Tibial artery (tissue), 4 donors: ENCODE measurements at places on chromosomes 12 and 14.

DNA sequence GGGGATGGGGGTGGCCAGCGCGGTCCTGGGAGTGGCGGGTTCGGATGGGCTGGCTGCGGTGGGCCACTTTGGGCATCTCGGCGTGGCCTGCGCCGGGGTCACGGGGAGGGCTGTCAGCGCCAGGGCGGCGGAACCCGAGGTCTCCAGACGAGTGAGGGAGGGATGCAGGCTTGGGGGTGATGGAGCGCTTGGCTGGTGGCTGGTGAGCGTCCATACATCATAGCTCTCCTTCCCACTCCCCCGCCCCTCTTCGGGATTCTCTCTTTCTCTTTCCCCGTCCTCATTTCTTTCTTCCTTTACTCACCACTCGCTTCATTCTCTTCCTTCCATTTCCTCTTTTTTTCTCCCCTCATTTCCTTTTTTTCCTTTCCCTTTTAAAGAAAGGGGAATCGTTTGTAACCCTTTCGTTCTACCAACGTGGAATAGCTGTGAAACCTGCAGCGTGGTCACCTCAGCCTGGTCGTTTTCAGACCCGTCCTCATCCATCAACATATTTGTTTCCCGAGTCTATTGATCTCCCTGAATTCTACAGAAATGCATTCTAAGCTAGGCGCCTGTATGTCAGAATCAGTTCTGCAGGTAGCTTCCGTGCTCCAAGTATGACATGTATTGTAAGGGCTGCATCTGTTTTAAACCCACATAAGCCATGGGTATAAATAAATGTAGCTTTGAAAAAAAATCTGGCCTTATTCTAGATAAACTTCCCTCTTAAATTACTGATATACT is 260.3 kb upstream of the E2F7 start:
- DNase-seq: no peak

DNA sequence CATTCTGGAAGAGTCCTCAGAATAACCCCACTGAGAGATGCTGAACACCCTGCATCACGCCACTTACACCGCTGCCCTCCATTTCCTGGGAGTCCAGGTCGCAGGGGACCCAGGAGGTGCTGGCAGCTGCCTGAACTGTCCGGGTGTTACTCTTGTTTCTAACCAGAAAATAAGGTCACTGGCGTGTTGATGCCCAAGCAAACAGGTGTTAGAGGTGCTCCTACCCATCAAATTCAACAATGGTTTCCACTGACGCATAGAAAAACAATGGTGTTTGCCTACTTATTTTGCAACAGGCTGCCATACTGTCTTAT is 23.8 kb downstream of the PITPNM2 start:
- no peak for DNase-seq

- DNase-seq: no peak
These were observed 305.0 kb downstream of the NELL2 start for GRCh38 chr12:44571006-44571550.

DNA sequence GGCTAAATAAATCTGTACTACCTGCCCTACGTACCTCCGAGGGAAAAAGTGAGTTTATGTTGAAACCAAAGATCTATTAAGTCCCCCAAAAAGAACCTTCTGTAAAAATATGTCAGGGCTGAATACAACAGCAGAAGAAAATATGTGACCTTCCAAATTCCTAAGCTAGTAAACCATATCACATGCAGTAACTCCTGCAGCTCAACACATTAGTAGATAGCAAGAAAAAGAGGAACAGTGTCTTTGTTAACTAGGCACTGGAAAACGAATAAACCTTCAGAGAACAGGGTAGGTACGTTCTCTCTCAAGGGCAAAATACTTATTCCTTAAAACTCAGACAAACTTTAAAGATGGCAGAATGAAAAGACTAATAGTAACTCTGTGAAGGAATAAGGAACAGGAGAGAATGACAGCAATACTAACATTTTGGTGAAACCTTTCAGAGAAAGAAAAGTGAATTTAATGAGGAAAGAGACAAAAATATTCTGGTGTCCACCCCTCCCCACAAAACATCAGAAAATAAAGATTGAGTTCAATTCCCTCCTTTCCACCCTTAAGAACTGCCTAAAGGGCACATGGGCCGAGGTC is 18.0 kb downstream of the CBX5 start:
- no peak for DNase-seq

GRCh38 chr12:53056296-53056695 is 6.4 kb downstream of the TNS2 start:
- peak; percentile 22 for DNase-seq

DNA sequence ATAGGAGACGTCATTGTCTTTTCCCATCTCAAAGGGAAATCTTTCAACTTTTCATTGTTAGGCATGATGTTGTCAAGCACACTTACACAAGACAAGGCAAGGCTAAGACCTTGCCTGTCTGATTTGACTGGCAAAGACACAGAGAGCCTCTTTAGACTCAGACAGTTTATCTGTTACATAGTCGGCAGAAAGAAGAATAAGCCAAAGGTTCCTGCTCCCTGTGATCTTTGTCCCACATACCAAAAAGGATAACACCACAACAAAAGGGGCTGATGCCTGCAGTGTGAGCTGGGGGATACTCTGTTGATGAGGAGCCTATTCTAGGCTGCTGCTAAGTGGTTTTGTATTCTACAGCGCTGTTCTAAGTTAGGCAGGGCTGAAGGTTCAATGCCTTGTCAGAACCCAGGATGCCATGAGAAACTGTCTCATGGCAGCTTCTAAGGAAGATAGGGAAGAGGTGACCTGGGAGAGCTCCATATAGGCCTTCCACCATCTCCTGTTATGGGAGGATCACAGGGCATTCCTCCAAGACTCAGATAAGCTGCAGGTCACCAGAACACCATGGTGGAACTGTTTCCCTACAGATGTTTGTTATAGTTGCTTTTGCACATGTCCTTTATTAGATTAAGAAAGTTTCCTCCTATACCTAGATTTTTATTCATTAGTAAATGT is 12.7 kb downstream of the ERC1 start:
- DNase-seq: no peak

GRCh38 chr12:24822121-24822899 is 126.6 kb downstream of the BCAT1 start:
- no peak for DNase-seq

DNA sequence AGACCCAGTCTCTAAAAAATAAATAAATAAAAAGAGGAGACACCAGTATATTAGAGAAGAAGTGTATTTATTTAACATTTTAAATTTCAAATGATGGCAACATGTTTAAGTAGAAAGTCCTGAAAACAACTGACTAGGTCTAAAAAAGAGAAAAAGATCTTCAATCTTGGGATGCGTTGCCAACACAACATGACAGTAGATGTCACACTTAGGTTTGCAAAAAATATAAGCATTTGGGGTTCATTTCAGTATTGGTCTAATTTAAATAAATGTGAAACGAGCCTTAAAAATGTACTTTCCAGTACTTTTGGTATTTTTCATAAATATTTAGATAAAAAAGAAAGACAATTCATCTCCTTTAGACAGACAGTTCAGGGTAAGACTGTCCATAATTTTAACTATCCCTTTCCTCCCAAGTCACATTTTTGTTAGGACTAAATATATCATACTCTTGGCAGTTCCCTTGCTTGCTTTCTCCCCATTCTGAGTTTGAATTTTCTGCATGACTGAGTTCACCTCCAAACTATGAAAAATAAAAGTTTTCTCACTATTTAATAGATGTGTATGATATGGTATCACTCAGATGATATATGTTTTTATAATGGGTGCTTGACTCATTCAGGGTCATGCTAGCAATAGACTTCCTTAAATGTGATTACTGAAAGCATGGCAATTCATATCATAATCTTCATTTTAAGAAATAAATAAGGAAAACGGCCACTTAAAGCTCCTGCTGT is 4.3 kb downstream of the C14orf93 start:
- no peak for DNase-seq

- DNase-seq: no peak
These were observed 99.9 kb downstream of the BCAT1 start for GRCh38 chr12:24848941-24849477.

DNA sequence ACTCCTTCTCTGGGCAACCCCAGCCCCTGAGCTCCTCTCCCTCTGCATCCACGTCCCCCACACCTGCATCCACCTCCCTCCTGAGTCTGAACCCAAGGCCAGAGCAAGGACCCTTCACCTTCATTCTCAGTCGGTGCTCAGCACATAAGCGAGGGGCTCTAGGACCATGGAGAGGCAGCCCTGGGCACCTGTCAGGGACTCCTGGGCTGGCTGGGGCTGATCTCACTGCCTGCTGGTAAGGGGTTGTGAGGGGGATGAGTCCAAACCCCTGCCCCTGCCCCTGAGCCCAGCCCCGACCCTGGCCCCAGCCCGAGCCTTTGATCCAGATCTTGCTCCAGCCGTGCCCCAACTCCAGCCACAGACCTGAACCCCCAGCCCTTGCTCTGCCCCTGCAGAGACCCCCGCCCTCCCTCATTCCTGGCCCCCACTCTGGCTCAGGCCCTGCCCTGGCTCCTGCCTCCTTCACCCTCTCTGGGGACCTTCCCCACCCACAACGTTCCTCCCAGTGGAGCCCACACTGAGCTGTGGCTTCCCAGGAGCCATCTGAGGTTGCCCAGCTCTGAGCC is 888 bp upstream of the CCDC197 start:
- no peak for DNase-seq

GRCh38 chr14:63727231-63727735 is 582 bp downstream of the SGPP1 start:
- DNase-seq: peak; percentile 36

DNA sequence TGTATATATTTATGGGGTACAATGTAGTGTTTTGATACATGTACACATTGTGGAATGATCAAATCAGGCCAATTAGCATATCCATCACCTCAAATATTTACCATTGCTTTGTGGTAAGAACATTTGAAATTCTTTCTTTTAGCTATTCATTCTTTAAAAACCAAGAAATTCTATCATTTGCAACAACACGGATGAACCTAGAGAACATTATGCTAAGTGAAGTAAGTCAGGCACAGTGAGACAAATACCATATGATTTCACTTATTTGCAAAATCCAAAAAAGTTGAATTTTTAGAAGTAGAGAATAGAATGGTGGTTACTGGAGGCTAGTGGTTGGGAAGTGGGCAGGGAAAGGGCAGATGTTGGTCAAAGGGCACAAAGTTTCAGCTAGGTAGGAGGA is 129.3 kb upstream of the PTPRQ start:
- DNase-seq: no peak

- DNase-seq: no peak
These were observed 791.5 kb upstream of the MGAT4C start for GRCh38 chr12:87047691-87048090.

DNA sequence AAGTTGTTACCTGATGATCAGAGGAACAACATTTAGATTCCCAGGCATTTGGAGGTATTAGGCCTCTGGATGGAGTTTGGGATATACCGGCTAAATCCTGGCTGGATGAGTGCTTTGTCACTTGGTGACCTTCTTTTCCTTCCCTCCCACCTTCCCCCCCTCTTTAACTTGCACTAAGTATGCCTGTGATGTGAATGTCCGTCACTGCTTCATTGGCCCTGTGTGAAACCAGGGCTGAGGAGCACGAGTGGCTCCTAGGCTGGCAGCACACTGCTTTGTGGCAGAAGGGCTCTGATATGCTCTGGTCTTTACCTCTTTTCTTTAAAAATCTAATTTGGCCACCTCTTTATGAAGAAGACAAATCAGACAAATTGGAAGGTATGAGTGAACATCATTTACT is 95.7 kb downstream of the ESR2 start:
- no peak for DNase-seq

DNA sequence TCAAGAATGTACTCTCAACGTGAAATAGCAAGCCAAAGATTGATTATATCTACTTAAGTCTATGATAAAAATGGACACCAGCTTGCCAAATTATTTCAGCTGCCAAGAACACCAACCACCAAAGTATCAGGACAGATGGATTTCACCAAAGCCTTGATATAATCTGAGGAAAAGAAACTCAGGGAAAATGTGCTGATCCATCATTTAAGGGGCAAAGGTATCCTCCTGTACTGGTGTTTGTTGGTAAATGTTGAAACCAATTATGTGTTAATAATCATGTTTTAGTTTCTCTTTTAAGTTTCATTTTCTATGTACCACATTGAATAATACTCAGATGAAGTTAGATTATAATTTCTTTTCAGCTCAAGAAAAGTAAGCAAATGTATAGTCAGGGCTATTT is 1284.3 kb upstream of the TMEM132C start:
- no peak for DNase-seq

DNA sequence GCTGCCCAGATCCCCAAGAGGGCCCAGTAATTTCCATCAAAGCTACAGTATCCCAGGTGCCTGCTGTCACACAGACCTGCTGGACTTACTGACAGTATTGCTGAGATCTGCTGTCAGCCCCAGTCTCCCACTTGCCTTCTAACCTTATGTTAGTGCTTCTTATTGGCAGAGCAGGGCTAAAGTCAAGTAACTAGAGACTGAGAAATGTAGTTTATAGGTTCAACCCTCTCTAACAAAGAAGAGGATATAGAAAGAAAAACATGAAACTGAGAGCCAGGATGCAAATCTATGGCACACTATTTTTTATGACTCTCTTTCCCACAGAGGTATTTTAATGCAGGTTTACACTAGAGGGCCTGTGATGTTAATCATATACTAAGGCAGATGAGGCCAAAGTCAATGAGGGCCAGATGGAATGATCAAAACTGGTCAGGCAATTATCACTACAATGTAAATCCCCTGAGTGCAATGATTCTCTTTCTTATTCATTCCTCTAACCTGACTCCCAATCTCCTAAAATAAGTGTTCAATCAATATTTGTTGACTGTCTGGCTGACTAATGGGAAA is 781.9 kb downstream of the VRK1 start:
- no peak for DNase-seq

DNA sequence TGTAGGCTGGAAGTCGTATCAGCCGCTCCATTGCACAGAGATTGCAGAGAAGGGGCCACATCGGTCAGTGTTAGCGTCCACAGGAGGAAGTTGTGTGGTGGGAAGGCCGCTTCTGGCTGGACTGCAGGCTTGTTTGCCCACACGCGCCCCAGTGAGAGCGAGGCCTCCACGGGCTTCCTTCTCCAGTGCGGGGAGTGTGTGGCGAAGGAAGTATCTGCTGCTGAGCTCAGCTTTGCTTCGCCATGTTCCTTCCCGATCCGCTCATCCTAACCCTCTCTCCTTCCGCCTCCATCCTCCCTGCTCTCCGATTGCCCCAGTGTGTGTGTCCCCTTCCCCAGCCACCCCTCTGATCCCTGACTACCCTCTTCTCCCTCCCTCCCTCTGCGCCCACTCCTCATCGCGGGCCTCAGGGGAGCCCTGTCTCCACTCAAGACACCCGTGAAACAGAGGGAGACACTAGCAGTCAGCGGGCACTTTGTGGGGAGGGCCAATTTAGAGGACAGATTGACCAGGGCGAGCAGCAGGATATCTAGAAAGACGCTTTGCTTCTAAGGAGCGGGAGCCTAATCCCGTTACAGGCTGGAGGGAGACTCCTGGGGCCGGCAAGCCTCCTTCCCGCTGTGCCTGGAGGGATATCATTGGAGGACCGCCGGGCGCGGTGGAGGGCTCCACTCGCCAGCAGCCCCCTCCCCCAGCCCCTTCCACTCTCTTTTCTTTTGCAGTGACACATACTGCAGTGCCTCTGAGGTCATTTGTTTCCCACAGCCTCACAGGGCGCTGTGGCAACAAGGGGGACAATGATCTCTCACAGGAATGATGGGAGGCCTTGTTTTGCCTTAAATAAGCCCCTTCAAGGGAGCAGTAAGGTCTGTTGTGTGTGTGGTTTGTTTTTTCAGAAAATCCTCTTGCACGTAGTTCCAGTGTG is 428.8 kb downstream of the ZFP36L1 start:
- DNase-seq: peak; percentile 62

- DNase-seq: no peak
These were observed 3.6 kb upstream of the BRMS1L start for GRCh38 chr14:35822501-35822900.

- no peak for DNase-seq
These were observed 8.5 kb downstream of the CTDSP2 start for GRCh38 chr12:57837864-57838562.
